NCI-H1436 (cell line): ENCODE measurements at places on chromosomes 7 and 10.

GRCh38 chr10:60139290-60139689 lies 232.9 kb upstream of the CCDC6 start:
- DNase-seq = no peak

DNA sequence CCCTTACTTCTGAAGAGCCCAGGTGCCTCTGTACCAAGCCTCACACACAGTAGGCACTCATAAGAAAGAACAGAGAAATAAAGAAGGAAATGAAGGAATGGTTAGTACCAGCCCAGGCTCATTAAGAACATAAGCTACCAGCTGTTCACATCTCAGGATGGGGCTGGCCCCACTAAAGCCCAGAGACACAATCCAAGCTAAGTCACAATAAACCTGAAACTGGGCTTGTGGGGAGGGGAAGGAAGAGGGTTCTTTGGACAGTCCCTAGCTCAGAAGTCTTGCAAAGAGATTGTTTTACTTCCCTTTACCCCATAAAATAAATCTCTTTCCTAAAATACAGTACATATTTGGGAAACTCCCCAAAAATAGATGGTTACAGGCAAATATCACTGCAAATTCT lies 24.3 kb downstream of the FBXW4 start:
- DNase-seq = no peak

GRCh38 chr10:72759584-72759983 lies 67.6 kb downstream of the MCU start:
- no peak for DNase-seq

DNA sequence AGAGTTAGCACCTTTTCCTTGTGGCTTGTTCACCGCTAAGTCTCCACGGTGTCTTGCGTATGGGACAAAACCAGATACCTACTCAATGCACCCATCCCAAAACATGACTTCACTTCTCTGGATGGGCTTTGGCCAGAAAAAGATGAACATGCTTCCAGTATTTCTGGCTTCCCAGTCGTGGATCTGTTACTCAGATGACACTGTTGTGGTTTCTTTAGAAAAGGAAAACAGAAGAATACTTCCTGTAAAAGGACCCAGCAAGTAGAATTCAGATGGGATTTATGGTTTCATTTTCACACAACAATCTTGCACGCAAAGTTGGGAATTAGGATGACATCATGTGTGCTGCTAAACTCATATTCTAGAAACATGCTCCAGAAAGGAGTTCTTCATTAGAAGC lies 216.7 kb downstream of the ADAM12 start:
- DNase-seq = no peak

GRCh38 chr7:87886875-87887274 lies 10.6 kb downstream of the DBF4 start:
- DNase-seq = no peak

- DNase-seq = no peak
Observed at GRCh38 chr10:116671274-116671926, 50.6 kb downstream of the PNLIPRP2 start.

- DNase-seq = no peak
Observed at GRCh38 chr7:78234634-78235033, 436.1 kb downstream of the PHTF2 start.

GRCh38 chr7:107364787-107365186 lies 105.1 kb upstream of the GPR22 start:
- no peak for DNase-seq

- peak; percentile 41 for DNase-seq
Observed at GRCh38 chr10:59830601-59831259, 75.6 kb downstream of the CCDC6 start.
